ENCODE measurements at places on chromosomes 5 and 9. TPM values are rescaled to one million over a fixed set of nuclear protein-coding genes. Genes with fewer than 3 reads are reported as not detected.

SARDH gene
- total RNA-seq: 4.5 TPM

MAN2A1 gene
- 24.9 TPM for total RNA-seq

- H3K4me1 ChIP-seq: peaks cover 3% of the 10 kb centered on the region
- no peak overlapping the region for H3K4me3 ChIP-seq
- H3K27ac ChIP-seq: no peak overlapping the region
- peaks cover 6% of the 10 kb centered on the region for H3K27me3 ChIP-seq
These were observed 45.5 kb upstream of the ZNF169 start for GRCh38 chr9:94213511-94214124.

DNA sequence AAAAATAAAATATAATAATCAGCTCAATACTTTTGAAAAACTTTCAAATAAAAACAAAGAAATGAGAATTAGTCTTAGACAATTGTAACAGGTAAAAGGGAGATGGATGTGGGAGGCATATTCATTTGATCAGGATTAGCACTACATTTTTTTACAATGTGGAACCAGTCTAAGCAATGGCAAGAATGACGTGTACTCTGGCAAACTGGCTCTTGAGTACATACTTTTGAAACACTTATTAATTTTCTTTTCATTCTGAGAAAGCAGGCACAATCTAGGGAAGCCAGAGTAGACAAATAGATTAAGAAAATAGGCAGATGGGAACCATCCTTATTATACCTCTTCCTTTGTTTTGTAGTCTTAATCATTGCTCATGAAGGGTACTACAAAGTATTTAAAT is 79.7 kb downstream of the MEF2C start:
- H3K27ac ChIP-seq: no peak overlapping the region
- H3K27me3 ChIP-seq: no peaks in the 10 kb centered on the region
- peaks cover 20% of the 10 kb centered on the region for H3K36me3 ChIP-seq
- no peak for DNase-seq
- H3K4me3 ChIP-seq: no peak overlapping the region
- H3K4me1 ChIP-seq: peaks cover 27% of the 10 kb centered on the region

DNA sequence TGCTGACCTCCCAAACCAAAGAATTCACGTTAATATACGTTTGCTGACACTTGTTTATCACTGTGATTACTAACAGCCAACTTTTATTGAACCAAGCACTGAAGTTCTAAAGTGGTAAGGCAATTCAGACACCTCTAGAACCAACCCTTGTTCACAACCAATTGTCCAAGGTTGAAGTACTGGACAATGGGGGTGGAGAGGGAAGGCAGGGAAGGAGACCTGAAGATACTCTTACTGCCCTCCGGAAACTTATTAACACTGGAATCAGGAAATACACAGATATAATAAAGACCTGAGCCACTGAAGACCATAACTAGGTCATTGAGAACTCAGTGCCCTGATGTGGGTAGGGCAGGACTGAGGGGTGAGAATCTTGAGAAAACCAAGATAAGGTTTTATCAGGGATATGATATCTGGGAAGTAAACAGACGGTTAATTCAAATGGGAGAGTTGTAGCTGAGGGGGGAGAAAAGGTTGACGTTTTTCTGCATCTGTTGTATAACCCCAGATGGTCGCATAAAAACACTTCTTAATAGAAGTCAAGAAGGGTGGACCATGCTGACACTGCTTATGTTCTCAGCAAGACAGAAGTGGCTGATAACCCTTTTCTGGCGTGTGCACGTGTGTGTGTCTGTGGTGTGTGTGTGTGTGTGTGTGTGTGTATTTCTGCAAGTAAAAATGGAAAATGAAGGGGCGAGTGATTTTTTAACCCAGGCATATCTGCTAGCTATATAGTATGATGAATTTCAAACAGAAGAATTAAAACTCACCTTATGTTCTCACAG is 125.9 kb downstream of the LHFPL2 start:
- H3K27ac ChIP-seq: no peak overlapping the region
- H3K4me1 ChIP-seq: peaks cover 44% of the 10 kb centered on the region
- H3K4me3 ChIP-seq: no peak overlapping the region
- no peaks in the 10 kb centered on the region for H3K27me3 ChIP-seq

DNA sequence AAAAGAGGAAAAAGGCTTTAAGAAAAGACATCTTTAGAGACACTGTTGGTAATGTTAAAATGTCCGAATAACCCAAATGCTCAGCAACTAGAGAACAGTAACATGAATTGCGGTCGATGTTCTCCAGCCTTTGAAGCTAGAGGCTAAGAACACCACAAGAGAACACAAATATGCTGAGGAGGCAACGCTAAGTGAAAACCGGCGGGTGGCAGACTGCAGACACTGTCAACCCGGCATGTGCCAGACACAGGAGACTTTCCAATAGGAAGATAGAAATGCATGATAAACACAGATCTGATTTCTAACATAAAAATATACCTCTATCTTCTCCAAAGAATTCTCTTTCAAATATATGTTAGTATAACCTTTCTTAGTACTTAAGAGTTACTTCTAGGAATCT is 18.4 kb upstream of the DDX41 start:
- peaks cover 4% of the 10 kb centered on the region for H3K36me3 ChIP-seq
- no peak overlapping the region for H3K27ac ChIP-seq
- no peaks in the 10 kb centered on the region for H3K27me3 ChIP-seq
- H3K4me1 ChIP-seq: no peaks in the 10 kb centered on the region
- no peak overlapping the region for H3K4me3 ChIP-seq
- DNase-seq: no peak

DNA sequence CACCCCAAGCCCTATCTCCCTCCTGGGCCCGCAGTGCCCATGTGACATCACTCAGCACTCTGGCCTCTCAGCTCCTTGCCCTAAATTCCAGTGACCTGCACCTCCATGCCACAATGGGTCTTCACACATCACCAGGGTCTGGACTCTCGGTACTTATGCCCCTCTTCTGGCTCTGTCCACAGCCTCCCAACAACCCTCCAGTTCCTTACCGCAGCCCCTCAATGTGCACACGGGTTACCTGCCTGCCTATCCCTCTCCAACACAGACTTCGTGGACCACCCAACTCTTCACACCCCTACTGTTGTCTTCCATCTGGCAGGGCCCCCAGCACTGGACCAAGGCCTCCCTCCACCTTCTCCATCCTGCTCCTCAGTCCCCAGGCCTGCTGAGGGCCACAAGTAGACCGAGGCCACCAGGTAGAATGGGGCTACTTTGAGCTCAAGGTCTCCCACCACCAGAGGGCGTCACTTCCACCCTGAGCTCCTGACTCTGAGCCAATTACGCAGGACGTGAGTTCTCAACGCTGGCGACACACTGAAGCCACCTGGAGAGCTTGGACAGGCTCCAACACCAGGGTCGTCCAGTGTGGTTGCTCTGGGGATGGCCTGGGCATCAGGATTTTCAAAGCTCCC is 172.1 kb downstream of the GABBR2 start:
- H3K27ac ChIP-seq: no peak overlapping the region
- H3K4me1 ChIP-seq: peaks cover 6% of the 10 kb centered on the region
- H3K27me3 ChIP-seq: peaks cover 5% of the 10 kb centered on the region
- DNase-seq: no peak
- no peak overlapping the region for H3K4me3 ChIP-seq
